ENCODE measurements at places on chromosomes 2 and 18. TPM values are rescaled to one million over a fixed set of nuclear protein-coding genes. Genes with fewer than 3 reads are reported as not detected.

ONECUT2 gene
- total RNA-seq, result not detected

DNA sequence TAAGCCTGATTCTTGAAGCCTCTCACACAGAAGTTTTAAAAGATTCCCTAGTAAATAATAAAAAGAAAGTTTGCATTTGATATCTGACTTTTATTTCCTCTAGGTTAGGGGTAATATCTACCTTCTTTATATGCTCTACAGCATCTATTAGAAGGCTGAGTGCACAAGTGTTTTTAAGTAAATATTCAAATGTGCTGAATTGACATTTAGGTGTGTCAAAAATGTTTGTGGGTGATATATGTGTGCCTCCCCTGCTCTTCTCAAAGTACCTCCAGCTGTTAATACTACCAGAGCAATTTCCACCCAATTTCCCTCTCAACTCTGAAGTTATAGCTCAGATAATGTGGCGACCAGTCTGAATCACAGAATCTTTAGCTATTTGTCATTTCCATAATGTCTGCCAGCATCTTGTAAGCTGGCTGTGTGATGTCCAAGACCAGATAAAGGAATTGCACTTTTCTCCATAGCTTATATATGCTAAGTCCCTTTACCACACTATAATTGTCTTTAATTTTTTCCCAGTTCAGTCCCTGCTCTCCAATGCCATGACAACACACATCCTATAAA, 24.4 kb upstream of the ERMN start:
- DNase-seq, result no peak
- H3K36me3 ChIP-seq, result no peaks in the 10 kb centered on the region
- H3K27me3 ChIP-seq, result no peaks in the 10 kb centered on the region
- H3K4me1 ChIP-seq, result no peaks in the 10 kb centered on the region

DNA sequence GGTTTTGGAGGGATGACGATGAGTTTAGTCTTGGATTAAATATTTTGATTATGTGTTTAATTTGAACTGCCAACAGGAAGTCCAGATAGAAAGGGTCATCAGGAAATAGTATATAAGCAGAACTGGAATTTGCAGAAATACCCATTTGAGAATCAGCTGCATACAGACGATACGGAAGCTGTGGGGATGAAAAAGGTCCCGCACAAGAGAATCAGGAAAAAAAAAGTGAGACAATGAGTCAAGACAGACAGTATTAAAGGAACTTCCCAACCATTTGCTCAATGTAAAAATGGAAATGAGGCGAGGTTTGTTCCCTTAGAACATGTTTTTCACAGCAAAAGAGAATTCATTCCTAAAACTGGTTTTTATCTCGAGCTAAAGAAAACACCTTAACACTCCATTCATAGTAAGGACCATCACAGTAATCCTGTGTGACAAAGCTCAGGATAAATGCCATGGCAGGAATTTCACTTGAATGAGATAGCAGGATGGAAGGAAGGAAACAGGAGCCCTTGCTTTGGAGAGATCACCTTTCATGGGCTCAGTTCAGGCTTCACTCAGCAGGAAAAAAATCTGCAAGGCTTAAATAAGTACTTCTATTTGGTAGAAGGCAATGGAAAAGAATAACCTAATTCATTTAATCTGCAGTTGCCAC, 29.3 kb downstream of the BCL2 start:
- H3K4me1 ChIP-seq, result peaks cover 90% of the 10 kb centered on the region
- peak overlapping the region; percentile 44 for H3K27ac ChIP-seq

- no peak overlapping the region for H3K4me3 ChIP-seq
- no peak overlapping the region for H3K27ac ChIP-seq
- no peaks in the 10 kb centered on the region for H3K36me3 ChIP-seq
- DNase-seq, result no peak
These were observed 279.1 kb upstream of the ZEB2 start for GRCh38 chr2:144798989-144799388.

DNA sequence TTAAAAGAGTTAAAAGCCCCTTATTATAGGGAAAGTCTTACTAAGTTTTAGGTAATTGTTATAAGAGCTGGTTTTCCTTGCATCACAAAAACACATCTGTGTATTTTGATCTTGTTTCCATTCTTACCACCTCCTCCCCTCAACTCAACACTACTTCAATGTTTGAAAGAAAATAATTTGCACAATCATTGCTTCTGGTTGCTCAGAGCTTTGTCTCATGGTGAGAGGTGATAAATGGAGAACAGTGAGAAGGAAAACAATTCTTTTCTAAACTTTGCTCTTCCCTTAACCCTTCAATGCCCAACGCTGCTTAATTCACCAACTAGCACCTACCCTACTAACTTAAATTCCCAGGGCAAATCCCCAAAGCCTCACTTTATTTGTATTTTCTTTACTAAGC, 268.1 kb upstream of the LINC00305 start:
- DNase-seq, result no peak
- H3K27ac ChIP-seq, result no peak overlapping the region
- no peaks in the 10 kb centered on the region for H3K4me1 ChIP-seq
- H3K4me3 ChIP-seq, result no peak overlapping the region
- H3K27me3 ChIP-seq, result no peaks in the 10 kb centered on the region
